Thoracic aorta (tissue), 2 donors: ENCODE measurements at places on chromosomes 1 and 21.

DNA sequence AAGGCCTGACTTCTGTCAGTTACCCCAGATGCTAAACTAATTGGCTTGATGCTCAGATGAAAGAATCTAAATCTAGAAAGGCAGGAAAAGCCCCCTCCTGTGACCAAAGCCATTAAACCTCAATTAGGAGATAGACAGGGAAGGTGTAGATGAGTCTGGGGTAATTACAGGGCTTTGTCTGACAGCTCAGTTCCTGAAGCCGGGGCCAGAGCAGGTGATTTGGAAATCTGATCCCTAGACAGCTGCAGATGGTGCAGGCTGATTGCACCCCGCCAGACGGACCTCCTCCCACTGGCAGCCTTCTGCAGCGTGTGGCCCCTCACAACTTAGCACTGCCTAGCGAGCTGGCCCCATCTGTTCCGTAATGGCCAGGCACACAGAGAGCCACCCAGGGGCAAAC, 395.1 kb downstream of the HLX start:
- DNase-seq = no peak

DNA sequence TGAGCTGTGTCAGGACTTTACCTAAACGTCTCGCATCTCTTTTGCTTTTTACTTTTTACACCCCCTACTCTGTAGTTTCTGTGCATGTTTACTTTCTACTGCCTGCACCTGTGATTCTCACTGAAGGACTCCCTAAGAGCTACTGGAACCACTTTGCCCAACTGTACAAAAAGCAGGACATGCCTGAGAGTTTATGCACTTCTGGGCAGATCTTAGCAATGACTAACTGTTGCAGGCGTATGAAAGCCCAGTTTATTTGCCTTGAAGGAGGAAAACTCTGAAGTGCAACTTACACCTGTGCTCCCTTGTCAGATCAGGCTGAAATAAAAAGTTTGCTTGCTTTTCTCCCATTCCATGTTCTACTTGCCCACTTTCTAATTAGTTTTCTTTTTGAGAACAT, 467.0 kb upstream of the USP24 start:
- no peak for DNase-seq

- no peak for DNase-seq
Measured at GRCh38 chr1:155223047-155223446, 14.6 kb downstream of the MTX1 start.

DNA sequence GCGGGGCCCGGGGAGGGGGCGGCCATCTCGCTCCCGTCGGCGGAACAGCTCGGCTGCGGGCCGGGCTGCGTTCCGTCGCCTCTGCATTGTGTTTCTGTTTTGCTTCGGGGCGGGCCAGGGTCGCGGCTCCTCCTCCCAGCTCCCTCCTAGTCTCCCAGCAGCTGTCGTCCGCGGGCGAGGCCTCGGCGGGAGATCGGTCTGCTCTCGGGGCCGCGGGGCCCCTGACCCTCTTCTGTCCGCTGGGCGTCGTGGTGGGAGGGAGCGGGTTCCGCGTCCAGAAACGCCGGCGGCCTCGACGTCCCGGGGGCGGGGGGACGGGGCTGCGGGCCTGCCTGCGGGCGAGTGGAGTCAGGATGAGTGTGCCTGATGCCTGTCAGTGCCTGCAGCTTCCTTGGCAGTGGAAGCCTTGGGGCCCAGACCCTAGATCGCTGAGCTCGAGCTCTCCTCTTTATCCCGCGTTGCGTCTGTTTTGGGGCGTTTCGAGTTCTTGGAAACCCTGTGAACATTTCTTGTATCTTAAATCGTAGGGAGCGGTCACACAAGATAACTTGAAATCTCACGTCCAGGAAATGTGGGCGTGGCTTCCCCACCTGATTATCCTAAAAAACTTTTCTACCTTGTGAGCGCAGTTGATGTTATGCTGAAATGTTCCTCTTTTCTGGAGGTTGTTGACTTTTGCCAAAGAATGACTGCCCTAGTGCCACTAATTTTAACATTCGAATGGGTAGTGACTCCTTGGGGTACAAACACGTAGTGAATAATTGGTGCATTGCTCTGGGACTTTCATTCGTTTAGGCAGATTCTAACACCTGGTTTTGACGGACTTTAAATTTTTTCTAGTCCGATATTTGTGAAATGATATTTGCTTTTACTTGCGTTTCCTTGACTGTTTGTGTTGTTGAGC, 676 bp downstream of the MORC3 start:
- DNase-seq = peak; percentile 10

DNA sequence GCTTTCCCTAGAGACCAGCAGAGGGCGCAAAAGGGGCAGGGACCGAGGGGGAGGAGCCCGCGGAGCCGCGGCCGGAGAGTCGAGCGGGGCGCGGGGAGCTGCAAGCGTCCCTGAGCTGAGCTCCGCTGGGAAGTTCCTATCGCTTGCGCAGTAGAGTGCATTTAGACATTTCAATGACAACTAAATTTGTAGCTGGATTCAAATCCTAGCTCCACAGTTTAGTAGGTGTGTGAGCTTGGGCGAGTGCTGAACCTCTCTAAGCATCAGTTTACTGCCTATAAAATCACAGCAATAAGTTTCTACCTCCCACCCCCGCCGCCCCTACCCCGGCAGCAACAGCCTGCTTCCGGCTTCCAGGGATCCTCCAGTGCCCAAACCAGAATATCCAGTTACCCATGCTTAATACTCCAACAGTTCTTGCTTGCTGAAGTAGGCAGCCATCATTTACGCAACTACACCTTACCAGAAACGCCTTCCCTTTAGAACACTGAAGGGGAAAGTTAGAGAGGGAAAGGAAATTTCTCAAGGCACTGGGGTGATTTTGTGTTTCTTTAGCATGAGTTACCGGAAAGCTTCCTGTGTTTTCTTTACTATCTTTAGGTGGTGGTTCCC, 9.1 kb downstream of the TLR5 start:
- DNase-seq = peak; percentile 33

- DNase-seq = no peak
Measured at GRCh38 chr1:7422561-7422960, 348.5 kb upstream of the VAMP3 start.

DNA sequence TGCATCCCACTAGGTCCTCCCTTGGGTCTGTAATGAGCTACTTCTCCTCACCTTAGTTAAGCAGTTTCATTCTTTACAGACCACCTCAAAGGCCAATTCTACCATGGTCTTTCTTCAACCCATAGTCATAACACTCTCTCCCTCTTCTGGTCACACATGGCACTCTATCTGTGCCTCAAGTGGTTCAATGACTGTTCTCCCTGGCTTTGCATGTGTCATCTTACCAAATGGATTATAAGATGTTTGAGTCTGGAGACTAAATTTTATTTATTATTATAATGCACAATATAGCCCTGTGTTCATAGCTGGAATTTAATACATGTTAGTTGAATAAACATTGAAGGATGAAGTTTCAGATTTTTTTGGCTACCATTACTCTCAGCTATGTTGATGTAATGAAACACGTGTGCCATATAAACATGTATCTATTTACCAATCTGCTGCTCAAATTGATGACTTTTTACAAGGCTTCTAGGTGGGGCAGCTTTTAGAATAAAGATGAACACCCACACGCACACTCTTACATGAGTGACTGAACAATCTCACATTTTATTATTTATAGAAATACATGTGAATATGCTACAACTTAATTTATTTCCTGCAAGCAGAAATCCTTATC, 102.1 kb downstream of the RUNX1 start:
- DNase-seq = no peak

DNA sequence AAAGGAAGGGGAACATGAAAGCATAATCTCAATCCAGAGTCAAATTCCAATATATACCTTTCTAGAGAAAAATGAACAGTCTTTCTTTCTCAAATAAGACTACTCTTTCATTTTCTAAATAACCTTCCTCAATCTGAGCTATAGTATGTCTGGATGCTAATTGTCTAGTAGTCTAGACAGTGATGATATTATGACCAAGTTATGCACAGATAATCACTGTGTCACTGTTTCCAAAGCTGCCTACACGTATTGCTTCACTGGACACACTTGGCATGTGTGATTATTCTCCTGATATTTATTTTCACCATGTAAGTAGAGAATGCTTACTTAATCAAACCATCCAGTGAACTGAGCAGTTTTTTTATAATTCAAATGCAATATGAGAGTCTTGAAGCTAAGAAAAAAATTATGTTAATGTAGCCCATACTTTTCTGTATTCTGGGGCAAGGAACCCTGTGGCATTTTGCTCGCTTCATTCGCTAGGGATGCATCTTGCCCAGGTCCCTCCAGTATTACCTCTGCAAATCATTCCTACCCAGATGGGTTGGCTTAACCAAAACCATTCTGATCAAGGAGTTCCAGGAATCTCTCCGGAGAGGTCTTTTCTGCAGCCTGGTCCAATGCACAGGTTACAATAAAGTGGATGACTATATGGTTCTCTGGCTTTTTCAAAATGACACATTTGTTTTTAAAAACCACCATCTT, 303.1 kb upstream of the RUNX1 start:
- DNase-seq = no peak

DNA sequence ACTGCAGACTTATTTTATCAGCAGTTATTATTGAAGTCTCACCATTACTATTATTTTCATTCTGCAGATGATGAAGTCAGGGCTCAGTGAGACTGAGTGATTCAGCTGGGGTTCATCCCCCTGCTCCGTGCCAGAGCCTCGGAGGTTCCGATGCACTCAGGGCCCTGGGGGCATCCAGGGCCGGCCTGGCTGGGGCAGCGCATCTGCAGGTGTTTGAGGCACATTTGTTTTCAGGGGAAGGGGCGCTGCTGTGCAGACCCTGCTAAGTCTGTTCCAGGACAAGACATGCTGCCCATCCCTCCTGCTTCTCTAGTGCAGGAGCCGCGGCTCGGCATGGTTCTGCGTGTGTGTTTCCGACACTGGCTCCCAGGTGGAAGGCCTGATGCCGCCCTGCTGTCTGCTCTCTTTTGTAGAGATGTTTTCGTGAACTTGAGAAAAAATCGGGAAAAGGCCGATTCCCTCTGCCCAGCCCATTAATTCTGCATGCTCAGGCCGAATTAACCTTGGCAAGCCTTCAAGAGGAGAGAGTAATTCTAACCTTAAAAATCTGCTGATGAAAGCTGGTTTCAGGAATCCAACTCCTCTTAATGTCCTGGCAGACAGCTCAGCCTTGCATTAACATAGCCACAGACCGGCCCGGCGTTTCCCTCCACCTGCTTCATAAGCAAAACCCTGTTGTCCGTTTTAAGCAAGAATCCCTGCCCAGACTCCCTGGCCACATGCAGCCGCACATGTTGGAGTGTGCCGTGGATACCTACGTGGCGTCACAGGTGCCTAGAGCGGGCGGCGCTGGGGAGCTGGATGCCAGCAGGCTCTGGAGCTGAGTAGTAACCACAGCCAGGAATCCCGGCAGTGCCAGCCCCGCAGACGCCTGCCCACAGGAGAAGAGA, 316.0 kb upstream of the VAMP3 start:
- no peak for DNase-seq

- DNase-seq = no peak
Measured at GRCh38 chr1:39648496-39648895, 9.1 kb upstream of the HEYL start.

GRCh38 chr1:219544163-219544846, 68.6 kb downstream of the ZC3H11B start:
- DNase-seq = no peak

GRCh38 chr1:59601041-59601441, 213.7 kb upstream of the HOOK1 start:
- peak; percentile 15 for DNase-seq

- DNase-seq = no peak
Measured at GRCh38 chr1:38029685-38030511, 16.7 kb downstream of the POU3F1 start.

- DNase-seq = no peak
Measured at GRCh38 chr1:47709872-47710231, 272.0 kb downstream of the FOXD2 start.

DNA sequence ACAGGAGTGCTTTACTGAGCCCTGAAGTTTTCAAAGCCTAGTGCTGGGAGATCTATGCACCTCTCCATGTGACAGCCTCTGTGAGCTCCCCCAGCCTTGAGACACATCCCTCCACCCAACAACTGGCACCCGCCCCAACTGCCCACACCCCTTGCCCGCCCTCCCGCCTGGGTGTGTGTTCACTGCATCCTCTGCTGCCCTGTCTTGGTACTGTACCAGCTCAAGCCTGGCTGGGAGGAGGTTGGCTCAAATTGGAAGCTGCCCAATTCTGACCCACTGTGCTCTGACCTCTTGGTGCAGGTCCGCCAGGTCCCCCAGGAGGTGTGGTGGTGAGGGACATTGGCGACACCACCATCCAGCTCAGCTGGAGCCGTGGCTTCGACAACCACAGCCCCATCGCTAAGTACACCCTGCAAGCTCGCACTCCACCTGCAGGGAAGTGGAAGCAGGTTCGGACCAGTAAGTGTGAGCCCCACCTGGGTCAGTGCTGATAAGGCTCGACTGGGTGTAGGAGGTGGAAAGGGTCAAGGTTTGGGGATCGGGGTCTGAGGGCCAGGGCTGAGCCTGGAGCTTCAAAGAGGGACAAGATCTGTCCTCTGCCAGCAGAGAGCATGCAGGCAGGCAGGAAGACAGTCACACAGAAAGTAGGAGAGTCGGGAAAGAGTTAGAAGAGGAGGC, 18.0 kb downstream of the TMEM81 start:
- DNase-seq = no peak

DNA sequence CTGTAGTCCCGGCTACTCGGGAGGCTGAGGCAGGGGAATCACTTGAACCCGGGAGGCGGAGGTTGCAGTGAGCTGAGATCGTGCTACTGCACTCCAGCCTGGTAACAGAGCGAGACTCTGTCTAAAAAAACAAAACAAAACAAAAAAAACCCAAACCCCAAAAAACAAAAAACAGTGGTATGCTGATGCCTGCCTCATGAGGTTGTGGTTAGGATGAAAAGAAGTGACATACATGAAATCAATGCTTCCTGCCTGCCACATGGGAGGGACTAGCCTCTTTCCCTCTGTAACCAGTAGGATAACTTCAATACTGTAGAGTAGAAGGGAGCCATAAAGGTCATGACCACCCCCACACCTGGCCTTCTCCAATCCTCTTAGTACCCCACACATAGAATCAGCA, 55.2 kb downstream of the TENT5C start:
- DNase-seq = no peak

- no peak for DNase-seq
Measured at GRCh38 chr1:55826381-55827080, 611.4 kb upstream of the USP24 start.

DNA sequence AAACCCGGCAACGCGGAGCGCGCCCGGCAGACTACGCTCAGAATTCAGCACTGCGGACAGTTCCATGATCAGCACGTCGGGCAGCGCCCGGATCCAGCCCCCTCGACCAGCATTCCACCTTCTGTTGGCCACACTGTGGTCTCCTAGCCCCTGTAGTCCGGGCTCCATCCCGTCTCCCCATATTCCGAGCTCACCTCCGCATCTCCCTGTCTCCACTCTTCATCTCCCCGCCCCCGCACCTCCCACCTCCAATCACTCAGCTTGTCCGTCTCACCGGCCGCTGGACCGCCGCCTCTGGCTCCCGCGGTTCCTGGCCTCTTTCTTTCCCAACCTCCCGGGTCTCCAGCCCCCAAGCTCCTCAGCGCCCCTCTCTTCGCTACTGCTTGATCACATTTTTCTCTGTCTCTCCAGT, 500 bp downstream of the EPHA10 start:
- no peak for DNase-seq

GRCh38 chr21:27306791-27307775, 340.2 kb upstream of the ADAMTS5 start:
- no peak for DNase-seq

GRCh38 chr1:58155418-58156123, 391.0 kb downstream of the OMA1 start:
- DNase-seq = no peak

- DNase-seq = no peak
Measured at GRCh38 chr1:207344221-207344620, 22.7 kb downstream of the CD55 start.
